SK-MEL-5 (cell line): ENCODE measurements at places on chromosomes 4 and X.

- peak; percentile 69 for DNase-seq
Observed at GRCh38 chr4:106898621-106899230, 137.4 kb downstream of the DKK2 start.

- DNase-seq = no peak
Observed at GRCh38 chr4:106450249-106450648, 81.7 kb upstream of the GIMD1 start.

GRCh38 chrX:20459410-20460350 lies 193.0 kb upstream of the RPS6KA3 start:
- DNase-seq = no peak

DNA sequence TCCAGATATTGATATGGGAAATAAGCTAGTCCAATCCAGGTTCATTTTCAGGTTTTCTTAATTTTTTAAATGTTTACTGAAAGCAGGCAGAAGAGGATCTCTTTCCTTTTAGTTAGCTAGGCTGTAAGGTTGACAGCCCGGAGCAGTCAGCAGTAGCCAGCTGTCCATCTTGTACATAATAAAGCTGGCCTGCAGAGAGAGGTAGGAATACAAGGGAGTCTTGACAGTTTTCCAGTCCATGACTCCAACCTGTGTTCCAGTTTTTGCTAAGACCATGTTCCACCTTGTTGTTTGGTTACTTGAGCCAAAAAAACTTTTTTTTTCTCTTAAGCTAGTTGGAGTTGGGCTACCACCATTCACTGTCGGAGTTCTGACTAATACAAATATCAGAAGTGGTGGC lies 402.7 kb upstream of the TEX13C start:
- no peak for DNase-seq

GRCh38 chrX:153657161-153657560 lies 10.2 kb downstream of the DUSP9 start:
- DNase-seq = no peak

DNA sequence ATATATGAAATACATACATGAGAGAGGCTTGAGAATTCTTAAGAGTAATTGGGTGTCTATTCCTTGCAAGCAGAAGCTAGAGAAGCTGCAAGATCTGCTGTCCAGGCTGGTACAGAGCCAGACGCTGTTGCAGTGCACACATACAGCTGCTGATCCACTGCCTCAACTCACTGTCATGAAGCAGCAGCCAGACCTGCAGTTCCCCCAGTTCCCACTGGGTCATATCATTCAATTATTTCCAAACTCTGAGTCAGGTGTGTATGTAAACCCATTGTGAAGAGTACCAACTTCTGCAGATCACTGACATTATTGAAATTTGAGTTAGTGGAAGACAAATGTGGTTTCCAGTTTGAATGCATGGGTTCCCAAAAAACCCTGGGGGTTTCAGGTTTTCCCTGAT lies 1212.8 kb upstream of the ADGRL3 start:
- DNase-seq = peak; percentile 9

DNA sequence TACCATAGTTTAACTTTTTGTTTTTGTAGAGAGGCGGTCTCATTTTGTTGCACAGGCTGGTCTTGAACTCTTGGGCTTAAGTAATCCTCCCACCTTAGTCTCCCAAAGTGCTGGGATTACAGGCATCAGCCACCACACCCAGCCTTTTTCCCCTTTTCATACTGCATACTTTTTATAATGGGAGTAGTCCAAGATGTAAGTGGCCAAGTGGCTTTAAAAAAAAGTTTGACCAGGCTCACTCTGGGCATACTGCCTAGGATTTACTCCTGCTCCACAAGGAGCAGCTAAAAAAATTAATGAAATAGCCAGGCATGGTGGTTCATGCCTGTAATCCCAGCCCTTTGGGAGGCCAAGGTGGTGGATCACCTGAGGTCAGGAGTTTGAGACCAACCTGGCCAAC lies 6.0 kb downstream of the GRSF1 start:
- no peak for DNase-seq

- DNase-seq = no peak
Observed at GRCh38 chrX:6203462-6204215, 25.0 kb downstream of the NLGN4X start.

GRCh38 chrX:27675493-27675892 lies 85.3 kb downstream of the DCAF8L2 start:
- no peak for DNase-seq

GRCh38 chrX:105701310-105702052 lies 120.9 kb upstream of the NRK start:
- peak; percentile 28 for DNase-seq

DNA sequence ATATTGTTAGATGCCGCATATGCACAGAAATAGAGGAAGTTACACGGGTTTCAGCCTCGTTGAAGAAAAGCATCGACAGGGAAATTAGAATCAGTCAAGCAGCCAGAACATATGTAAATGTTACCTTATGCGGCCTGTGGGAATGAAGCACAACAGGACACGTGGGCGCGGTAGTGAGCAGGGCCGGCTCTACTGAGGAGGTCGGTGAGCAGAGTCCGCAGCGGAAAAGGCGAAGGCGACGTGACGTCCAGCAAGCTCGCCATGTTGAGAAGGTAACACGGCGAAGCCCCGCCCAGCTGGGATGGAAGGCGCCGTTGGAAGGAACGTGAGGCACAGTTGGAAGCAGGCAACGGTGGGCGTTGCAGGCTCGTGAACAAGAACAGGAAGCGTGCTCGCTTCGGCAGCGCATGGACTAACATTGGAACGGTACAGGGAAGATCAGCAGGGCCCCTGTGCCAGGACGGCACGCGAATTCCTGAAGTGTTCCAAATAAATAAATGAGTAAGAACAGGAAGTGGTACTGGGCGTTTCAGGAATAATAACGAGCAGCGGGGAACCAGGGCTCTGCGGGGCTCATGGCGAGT lies 54.6 kb downstream of the MTNR1A start:
- peak; percentile 14 for DNase-seq

GRCh38 chrX:71632923-71633657 lies 14.8 kb upstream of the CXCR3 start:
- no peak for DNase-seq

DNA sequence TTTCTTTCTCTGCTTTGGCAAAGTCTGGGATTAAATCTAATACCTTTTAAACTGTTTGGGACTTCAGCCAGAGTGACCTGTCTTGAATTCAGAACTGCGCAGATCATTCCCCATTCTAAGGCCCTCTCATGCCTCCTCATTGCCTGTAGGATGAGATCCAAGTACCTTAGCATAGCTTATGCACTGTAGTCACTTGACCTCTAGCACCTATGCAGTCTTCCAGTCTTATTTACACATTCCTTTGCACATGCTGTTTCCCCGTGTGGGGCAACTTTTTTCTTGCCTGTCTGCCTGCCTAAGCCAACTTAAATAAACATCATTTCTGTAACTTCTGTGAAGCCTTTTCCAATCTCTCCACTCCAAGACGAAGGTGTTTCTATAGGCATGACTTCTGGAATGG lies 68.4 kb downstream of the AR start:
- DNase-seq = no peak

DNA sequence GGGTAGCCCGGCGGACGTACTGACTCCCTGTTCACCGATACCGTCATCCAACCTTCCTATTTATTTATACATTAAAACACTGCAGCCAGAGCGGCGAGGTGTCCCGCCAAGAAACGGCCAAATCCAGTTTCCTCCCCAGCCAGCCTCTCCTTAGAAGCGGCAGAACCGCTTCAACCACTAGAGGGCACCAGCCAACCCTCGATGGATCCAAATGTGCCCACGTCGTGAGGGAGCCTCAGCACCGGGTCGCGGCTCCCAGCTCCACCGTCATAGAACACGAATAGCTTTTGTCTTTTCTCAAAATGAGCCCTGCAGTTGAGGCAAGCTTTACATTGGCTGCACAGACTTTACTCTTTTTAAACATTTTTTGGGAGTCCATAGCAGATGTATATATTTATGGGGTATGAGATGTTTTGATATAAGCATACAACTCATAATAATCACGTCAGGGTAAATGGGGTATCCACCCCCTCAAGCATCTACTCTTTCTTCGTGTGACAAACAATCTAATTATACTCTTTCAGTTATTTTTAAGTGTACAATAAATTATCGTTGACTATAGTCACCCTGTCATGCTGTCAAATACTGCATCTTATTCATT lies 13.0 kb upstream of the HELT start:
- DNase-seq = peak; percentile 90

DNA sequence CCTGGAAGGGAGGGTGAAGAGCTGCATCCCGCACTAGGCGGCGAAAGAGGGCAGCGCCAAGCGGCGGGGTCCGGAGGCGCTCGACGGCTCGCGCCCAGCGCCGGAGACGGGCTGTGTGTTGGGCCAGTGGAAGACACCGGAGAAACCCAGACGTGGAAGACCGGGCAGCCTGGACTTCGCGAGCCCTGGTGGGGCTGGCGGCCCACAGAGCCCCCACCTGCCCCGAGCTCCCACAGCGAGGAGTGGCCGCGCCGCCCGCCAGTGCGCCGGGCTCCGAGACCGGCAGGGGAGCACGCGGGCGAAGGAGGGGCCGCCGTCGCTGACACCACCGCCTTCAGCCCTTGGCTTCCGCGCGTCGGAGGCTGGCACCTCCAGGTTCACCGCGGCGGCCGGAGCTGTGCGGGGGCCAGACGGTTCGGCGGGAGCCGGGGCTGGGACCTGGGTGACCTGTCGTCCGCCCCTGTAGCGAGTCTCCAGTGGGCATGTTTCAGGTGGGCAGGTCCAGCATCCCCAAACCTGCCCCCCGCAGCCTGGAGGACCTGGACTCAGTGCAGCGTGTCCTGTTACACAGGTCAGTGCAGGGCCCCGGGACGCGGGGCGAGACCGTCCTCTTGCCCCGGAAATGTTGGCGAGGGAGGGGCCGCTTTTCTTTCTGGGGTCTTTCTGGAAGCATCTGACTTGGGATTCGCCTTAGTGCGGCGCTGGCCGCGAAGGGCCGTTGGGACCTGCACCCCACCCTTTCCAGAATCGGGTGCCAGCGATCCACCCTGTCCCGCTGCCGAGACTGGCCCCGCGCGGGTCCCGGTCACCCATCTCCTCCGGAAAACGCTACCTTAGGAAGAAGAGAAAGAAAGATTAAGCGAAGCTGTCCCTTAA lies 9.6 kb upstream of the INTU start:
- DNase-seq = no peak

DNA sequence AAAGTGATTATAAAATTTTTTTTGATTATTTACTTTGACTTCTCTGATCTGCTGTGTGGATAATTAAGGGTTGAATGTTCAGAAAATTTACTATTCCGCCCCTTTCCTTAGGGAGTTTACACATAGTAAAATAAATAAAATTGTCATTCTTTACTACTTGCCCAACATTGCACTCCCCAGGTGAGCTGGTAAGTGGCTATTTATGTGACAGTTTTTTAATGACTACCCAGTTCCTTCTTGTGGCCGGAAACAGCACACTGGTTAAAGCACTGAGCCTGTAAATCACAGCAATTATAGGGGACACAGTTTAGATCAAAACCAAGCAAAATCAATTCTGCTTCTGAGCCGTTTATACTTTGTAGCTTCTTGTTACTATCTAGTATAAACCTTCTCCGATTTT lies 158.1 kb downstream of the FHIP1A start:
- no peak for DNase-seq

GRCh38 chrX:40496728-40497127 lies 84.0 kb upstream of the ATP6AP2 start:
- peak; percentile 24 for DNase-seq

GRCh38 chr4:1398681-1399507 lies 7.3 kb downstream of the NKX1-1 start:
- DNase-seq = no peak

DNA sequence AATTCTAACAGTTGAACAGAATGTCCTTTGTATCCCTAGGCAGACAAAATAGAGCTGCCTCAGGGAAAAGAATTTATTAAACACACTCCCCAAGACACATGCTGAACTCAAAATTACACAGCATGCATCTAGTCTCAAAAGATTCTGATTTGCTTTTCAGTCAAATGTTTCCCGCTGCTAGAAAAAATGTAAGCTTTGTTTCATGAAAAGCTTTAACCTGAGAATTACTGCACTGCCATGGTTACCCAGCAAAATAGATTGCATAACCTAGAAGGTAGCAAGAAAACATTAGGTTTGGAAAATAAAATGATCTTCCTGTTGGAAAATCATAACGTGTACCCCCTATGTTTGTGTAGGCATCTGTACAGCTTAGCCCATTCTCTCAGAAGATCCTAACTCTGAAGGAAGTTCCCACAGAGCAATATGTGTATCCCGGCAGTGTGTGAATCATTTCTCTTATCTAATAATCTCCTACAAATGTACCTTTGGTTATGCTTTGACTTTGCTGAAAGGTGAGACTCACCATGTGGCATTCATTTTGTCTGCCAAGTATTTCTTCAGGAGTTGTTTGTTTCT lies 646.9 kb downstream of the STPG2 start:
- peak; percentile 1 for DNase-seq

GRCh38 chrX:49656533-49656932 lies 39.3 kb downstream of the PAGE1 start:
- DNase-seq = no peak

DNA sequence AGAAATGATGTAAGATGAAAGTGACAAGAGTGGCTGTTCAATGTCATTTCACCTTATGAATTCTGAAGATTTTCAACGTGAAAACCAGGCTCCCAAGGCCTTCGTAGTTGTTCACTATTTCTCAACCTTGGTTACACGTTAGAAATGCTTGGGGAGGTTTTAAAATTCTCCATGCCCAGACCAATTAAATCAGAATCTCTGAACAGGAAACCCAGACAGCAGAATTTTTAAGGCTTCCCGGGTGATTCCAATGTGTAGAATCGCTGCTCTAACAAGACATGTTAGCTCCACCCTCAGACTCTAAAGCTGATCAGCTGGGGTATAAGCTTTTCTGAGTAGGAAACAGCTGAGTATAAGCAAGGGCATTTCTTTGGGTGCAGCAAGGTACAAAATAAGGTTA lies 160.4 kb upstream of the TET2 start:
- no peak for DNase-seq
